Liver (tissue), 10 donors: ENCODE measurements at places on chromosomes 6 and 20. TPM values are rescaled to one million over a fixed set of nuclear protein-coding genes. Genes with fewer than 3 reads are reported as not detected.

C20orf204 gene
- total RNA-seq: 0.14 TPM

GRCh38 chr6:166313255-166314070 lies 5.3 kb upstream of the PRR18 start:
- DNase-seq: no peak

NOTCH4 gene
- 15.1 TPM for total RNA-seq

DNA sequence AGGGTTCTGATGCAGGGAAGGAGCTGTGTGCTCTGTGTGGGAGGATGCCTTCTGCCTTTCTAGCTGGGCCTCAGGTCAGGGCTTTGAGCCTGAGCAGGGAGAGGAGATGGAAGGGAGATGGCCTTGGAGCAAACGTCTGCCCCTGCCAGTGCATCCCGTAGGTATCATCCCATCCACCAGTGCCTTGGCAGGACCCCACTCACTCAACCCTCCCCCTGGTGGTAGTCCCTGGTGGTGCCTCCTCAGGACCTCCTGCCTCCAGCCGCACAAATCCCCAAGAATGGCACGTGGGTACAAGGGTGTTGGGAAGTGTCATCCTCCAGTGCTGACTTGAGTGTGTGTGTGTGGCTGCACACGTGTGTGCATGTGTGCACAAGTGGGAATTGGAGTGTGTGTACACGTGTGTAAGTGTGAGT lies 23.1 kb upstream of the MICB start:
- no peak for DNase-seq

OTOR gene
- not detected for total RNA-seq

DNA sequence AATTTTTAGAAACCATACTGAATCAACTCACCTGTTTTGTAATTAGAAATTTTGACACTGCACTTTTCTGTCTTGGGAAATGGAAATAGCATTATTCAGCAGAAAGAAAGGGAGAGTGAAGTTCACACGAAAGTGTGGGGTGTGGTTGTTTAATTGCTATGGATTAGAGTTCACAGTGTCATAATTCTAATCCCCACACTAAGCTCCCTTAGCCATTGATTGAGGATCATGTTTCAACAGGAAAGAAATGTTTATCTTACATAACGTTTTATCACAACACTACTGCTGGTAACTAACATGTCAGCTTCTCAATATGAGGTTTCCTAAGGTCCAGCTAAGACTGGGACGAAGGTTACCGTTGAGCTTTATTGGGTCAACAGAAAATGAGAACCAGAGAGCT lies 31.4 kb upstream of the GSTA5 start:
- no peak for DNase-seq

CYP39A1 gene
- total RNA-seq: 10.8 TPM

DNA sequence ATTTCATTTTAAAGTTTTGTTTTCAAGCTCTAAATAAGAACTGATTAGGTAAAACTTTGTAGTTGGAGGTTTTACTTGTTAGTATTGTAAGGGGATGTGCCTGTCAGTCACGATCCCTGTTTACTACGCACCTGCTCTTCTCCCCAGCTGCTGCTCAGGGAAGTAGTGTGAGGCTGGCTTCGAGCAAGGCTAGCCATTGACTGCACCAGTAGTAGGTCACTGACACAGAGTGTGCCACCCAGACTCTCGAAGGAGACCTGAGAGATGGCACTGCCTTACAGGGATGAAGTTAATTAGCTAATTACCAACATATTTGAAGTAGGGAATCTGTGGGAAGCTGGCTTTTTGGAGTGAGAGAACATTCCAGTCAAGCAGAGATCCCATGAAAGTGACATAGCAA lies 89.2 kb downstream of the DNAH8 start:
- DNase-seq: no peak

GSTA3 gene
- not detected for total RNA-seq

SPATA2 gene
- 1.3 TPM for total RNA-seq

GRCh38 chr6:161378115-161378514 lies 104.3 kb upstream of the AGPAT4 start:
- no peak for DNase-seq

SSTR4 gene
- not detected for total RNA-seq

DNA sequence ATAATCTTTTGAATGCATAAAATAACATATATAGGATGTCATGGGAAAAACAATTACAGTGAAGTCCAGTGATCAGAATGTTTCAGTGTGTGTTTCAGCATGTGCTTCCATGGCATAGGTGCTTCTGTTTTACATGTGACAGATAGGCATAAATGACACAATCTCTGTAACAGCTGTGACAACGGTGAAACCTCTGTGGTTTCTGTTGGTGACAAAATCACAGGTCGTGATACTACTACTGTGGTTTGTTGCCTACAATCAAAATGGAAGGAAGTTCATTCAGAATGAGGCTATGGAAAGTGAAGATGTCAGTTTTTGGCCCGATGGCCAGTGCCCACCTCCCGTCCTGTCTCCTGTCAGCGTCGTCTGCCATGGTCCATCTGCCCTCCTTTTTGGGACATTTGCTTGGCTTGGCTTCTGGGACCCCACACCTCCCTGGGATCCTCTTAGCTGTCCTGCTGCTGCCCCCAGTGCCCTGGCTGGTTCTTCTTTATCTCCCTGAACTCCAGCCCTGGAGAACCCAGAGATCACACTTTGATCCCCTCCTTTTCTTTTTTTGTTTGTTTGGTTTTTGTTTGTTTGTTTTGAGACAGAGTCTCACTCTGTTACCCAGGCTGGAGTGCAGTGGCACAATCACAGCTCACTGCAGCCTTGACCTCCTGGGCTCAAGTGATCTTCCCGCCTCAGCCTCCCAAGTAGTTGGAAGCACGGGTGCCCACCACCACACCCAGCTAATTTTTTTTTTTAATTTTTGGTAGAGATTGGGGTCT lies 79.3 kb upstream of the NAA20 start:
- DNase-seq: no peak

SLC22A16 gene
- total RNA-seq: 22.5 TPM

DNA sequence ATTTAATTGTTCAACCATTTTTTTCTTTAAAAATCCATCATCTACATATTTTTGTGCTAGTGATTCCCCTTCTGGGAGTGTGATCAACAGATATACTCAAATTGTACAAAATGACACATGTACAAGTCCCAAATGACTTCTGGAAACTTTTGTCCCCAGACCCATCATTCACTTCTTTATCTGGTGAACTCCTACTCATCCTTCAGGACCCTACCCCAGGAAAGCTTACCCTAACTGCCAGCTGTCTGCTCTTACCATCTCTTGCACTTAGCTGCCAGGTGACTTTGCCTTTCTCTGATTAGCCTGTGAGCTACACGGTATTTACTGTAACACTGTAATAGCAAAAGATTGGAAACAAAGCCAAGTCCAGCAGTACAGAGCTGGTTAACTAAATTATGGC lies 55.3 kb downstream of the JPH2 start:
- no peak for DNase-seq

MACROD2 gene
- total RNA-seq: 1.4 TPM
